Eye (tissue), 1 donor: ENCODE measurements at places on chromosomes 1 and 21.

- DNase-seq, result no peak
Observed at GRCh38 chr1:107147843-107148242, 7.0 kb downstream of the NTNG1 start.

- peak; percentile 38 for DNase-seq
Observed at GRCh38 chr1:23352096-23352695, 8.1 kb upstream of the HNRNPR start.

- no peak for DNase-seq
Observed at GRCh38 chr1:185808631-185809030, 74.4 kb downstream of the HMCN1 start.

GRCh38 chr1:208218237-208219097, 25.7 kb downstream of the PLXNA2 start:
- no peak for DNase-seq

- no peak for DNase-seq
Observed at GRCh38 chr1:32613472-32613871, 36.9 kb downstream of the ZBTB8OS start.

- DNase-seq, result no peak
Observed at GRCh38 chr1:18300376-18300775, 180.4 kb upstream of the KLHDC7A start.

GRCh38 chr1:975896-976683, 5.8 kb downstream of the PERM1 start:
- peak; percentile 92 for DNase-seq

DNA sequence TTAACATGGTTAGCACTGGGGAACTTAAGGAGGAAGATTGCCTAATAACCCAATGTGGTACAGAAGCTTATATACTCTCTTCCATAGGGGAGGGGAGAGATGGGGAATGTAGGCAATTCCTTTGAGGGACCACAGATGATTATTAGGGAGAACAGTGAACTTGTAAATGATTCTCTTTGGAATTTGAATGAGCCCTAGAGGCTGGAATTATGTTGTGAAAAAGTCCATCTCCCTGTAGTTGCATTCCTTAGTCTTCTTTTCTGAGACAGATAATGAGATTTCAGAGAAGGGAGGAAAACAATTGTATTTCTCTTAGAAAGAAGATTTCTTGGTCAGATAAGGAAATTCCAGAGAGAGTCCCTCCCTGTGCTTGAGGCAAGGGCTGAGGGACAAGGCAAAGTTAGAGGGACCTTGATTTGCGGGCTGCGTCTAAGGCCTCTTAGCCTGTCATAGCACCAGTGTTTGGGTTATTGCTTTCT, 89.0 kb upstream of the HMCN1 start:
- DNase-seq, result no peak

DNA sequence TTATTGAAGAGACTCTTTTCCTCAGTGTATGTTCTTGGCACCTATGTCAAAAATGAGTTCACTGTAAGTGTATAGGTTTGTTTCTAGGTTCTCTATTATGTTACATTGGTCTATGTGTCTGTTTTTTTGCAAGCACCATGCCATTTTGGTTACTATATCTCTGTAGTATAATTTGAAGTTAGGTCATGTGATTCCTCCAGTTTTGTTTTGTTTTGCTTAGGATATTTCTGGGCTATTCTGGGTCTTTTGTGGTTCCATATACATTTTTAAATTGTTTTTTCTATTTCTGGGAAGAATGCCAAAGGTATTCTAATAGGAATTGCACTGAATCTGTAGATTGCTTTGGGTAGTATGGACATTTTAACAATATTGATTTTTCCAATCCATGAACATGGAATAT, 13.2 kb downstream of the TMED5 start:
- DNase-seq, result no peak

DNA sequence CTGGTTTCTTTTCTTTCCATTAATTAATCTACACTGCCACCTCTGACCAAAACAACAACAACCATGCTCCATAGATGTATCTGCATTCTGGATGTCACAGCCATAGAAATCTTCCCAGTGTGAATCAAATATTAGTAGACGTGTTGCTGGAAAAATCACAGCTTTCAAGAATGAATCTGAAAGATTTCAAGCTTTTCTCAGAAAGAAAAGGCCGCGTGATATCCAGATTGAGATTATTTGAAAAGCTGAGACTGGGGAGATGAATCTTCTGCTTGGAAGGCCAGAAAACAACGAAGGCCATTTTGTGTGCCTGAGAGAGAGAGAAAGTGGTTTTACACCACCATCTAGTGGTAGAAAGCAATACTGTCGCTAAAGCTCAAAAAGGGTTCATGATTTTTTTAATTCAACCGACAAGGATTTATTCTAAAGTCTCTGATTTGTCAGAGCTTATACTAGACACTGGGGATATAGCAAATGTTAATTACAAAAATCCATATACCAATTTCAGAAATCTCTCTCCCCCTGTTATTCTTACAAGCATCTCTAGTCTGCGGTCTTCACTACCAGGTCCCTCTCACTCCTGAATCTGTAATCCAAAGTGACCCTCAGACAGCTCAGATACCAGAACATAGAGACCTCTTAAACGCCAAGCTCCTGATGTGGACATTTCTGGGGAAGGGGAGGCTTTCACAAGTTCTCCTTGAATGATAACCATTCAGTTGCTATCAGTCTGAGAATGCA, 87.5 kb upstream of the SGIP1 start:
- peak; percentile 94 for DNase-seq

DNA sequence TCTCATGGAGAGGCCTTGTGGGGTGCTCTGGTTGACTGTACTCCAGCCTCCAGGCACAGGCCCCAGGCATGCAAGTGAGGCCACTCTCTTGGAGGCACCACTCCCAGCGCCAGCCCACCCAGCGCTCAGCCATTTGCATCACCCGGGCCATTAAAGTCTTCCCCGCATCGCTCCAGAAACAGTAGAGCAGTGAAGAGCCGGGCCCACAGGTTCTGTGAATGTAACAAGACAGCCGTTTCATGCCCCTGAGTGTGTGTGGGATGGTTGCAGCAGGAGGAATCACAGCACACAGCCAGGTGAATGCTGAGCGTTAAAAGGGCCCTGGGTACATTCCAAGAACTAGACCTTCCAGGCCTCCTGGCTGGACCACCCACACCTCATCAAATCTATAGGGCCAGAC, 19.0 kb upstream of the CD2 start:
- no peak for DNase-seq

GRCh38 chr1:191279266-191279800, 801.7 kb upstream of the BRINP3 start:
- no peak for DNase-seq

GRCh38 chr1:64921771-64922170, 44.6 kb downstream of the JAK1 start:
- no peak for DNase-seq

DNA sequence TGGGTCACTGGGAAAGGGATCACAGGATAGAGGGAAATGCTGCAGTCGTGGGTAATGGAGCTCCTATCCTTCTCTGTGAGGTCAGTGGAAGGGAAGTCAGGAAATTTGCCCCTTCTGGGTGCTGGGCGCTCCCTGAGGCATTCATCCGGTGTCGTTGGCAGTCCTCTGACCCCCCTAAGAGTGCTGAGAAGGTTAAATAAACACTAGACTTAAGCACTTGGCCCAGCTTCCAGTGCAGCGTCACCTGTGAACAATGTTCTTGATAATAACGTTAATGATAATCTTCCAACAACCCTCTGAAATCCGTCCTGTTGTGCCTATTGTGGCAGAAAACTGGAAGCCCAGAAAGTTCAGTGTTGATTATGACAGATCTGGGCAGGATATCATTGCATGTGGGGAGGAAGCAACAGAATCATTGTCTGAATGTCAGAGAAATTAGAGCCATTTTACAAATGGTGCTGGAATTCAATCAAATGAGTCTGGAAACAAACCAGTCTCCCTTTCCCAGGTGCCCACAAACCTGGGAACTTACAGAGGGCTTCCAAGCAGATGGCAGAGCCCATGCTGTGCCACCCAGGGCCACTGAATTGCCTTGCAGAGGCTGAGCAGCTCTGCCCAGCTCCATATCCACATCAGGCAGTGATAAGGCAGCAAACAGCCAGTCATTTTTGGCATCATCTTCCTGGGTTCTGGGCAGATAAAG, 216.8 kb downstream of the KAZN start:
- DNase-seq, result no peak

GRCh38 chr1:16235944-16236510, 956 bp downstream of the CPLANE2 start:
- DNase-seq, result no peak

DNA sequence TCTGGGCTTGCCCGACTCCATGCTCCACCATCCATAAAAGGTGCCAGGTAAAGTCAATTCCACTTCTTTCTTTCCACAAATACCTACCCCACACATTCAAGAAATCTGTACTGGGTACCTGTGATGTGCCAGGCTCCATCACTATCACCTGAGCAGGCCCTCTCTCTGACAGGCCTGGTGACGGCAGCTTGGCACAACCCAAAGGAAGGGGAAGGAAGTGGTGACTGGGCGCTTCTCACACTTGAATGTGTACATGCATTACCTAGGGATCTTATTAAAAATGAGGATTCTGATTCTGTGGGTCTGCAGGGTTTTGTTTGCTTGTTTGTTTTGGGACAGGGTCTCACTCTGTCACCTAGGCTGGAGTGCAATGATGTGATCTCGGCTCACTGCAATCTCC, 7.5 kb downstream of the HTR1D start:
- DNase-seq, result no peak

- no peak for DNase-seq
Observed at GRCh38 chr1:165560883-165561656, 17.3 kb downstream of the LRRC52 start.
